ENCODE measurements at places on chromosomes 5 and 9. TPM values are rescaled to one million over a fixed set of nuclear protein-coding genes. Genes with fewer than 3 reads are reported as not detected.

Gene PAPPA
- 8.3 TPM for total RNA-seq

Gene KCNV2
- total RNA-seq = not detected

Gene OR1K1
- not detected for total RNA-seq

Gene SLC36A3
- not detected for total RNA-seq

Gene NTRK2
- total RNA-seq = 0.29 TPM

Gene RNF183
- not detected for total RNA-seq

Gene IL4
- not detected for total RNA-seq

Gene SHOC1
- not detected for total RNA-seq

Gene GPR150
- 0.29 TPM for total RNA-seq

Gene SPATA9
- 1.5 TPM for total RNA-seq

Gene COL5A1
- 135 TPM for total RNA-seq

Gene SPRY4
- 3.7 TPM for total RNA-seq

Gene SH2D3C
- total RNA-seq = not detected

Gene BICD2
- total RNA-seq = 49.8 TPM

Gene ABHD17B
- 24.9 TPM for total RNA-seq

Gene RETREG1
- 1.9 TPM for total RNA-seq

Gene FOXD4L3
- total RNA-seq = not detected

Gene TRIM14
- total RNA-seq = 6.6 TPM

Measured in Daoy (cell line).